ENCODE measurements at places on chromosomes 4 and X. TPM values are rescaled to one million over a fixed set of nuclear protein-coding genes. Genes with fewer than 3 reads are reported as not detected.
A peak's percentile ranks its signal among the peaks of the same experiment; 100 is the strongest.

TCEAL3 gene
- 0.08 TPM for polyA plus RNA-seq

C1QTNF7 gene
- polyA plus RNA-seq: not detected

LPAR4 gene
- polyA plus RNA-seq: not detected

GRCh38 chr4:32207456-32207855 is 1487.3 kb downstream of the PCDH7 start:
- no peak for DNase-seq

GRCh38 chr4:153090181-153090580 is 114.1 kb upstream of the TRIM2 start:
- DNase-seq: no peak

YIPF7 gene
- 0.12 TPM for polyA plus RNA-seq

GRCh38 chrX:53128097-53128749 is 34.3 kb downstream of the KANTR start:
- no peak for DNase-seq

- DNase-seq: no peak
Observed at GRCh38 chrX:13770013-13770535, 35.5 kb downstream of the OFD1 start.

CXCL3 gene
- not detected for polyA plus RNA-seq

XKRX gene
- polyA plus RNA-seq: not detected

DNA sequence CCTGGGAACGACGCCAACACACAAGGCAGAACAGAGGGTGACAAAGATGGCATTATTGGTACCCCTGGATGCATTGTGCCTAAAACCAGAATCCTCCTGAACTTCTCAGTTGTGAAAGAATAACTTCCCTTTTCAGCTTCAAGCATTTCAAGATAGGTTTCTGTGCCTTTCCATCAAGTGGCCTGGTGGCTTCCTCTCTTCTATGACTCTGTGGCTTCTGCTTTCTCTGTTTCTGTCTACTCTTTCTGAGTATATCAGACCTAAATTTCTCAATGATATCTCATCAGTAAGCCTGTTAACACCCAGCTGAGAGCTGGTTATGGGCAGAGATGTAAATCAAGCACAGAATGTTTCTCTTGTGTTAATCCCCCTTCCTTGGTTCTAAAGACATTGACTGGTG is 21.4 kb upstream of the FAM9B start:
- DNase-seq: no peak

VGLL1 gene
- not detected for polyA plus RNA-seq

DNA sequence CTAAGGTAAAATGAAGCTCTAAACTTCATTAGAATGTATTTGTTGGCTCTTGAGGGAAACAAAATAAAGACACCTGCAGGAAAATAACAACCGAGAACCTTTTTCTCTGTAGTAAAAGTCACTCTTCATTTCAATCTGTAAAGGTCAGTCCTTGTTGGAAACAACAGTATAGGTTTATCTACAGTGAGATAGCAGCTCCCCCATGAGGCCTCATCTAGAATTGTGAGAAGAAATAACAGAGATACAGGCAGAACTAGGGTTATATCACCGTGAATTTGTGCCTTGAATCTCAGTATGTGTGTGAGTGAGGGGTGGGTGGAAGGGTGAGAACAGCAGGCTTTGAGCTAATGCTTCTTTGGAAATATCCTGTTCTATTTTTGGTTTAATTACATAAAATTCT is 107.8 kb upstream of the FMR1 start:
- peak; percentile 24 for DNase-seq

LRBA gene
- 21.0 TPM for polyA plus RNA-seq

DNA sequence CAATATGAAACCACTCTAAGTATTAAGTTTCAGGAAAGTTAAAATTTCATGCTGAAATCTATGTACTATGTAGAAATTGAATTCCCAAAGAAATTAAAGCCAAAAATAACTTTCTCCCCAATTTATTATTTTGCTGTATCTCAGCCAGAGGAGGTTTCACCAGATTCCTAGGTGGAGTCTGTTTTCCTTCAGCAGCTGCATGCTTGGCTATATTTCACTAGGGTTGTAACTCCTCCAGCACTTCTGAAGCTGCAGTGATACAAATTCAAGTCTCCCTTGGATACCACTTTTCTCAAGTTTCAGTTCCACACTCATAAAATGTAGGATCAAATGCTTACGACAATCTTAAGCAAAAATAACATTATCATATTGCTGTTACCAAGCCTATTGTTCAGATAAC is 41.2 kb upstream of the ZC4H2 start:
- no peak for DNase-seq

DNA sequence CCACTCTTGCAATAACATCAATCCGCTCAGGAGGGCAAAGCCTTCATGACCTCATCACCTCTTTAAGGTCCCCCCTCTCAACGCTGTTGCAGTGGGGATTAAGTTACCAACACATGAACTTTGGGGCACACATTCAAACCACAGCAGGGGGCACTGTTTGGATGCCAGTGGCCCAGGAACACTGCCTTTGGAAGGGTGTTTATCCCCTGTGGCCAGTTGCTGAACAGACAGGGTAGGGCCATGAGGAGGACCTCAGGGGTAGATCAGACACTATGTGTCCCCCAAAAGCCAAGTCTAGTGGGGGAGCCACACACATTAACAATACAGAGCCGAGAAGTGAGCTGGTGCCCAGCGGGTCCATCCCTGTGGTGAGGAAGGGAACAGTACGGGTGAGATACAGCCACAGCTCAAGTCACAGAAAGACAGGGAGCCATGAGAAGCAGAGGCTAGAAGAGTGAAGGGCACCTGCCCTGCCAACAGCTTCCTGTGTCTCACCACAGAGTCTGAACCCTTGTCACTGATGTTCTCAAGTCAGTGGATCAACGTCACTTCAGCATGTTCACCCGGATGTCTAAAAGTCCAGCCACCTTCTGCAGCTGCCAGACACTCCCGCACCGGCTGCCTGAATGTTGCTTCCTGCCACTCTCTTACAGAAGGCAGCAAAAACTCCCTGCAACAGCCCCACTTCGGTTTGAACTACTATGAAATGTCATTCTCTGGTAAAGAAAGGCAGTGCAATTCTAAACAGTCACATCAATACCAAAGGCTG is 19.9 kb upstream of the MXD4 start:
- DNase-seq: no peak

DAPP1 gene
- not detected for polyA plus RNA-seq
